Fibroblast of mammary gland (primary cell): ENCODE measurements at places on chromosomes 11 and 22.

GRCh38 chr22:40855979-40856512 lies 393 bp downstream of the ST13 start:
- DNase-seq, result peak; percentile 24

DNA sequence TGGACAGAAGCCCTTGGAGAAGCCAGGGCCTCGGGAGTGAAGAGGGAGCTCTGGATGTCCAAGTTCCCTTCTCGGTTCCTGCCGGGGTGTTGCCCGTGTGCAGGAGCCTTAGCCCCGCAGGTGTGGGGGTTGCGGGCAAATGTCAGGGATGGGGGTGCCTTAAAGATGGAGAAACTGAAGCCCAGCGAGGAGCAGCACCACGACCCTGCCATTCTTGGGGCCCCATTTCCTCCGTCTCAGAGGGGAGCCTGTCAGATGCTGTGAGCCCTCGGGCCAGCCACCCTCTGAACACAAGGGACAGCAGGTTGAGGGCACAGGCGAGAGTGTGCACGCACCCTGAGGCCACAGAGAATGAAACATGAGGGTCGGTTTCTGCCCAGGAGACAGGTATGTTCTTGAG lies 6.3 kb downstream of the OSBPL5 start:
- no peak for DNase-seq

DNA sequence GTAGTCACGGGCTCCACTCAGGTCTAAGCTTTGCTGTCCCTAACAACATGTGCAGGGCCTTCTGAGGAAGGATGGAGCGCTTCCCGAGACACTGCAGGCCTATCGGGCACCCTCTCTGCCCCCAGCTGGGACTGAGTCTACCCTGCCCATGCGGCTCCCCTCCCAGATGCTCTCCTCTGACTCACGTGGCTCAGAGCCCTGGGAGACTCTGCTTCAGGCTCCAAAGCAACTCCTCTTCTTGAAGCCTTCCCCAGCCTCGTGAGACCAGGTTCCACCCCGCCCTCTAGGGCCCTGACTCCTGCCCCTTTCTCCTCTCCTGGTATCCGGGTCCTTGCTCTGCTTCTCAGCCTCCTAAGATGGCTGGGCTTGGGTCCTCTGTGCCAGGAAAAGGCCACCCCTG lies 28.4 kb upstream of the ARFGAP3 start:
- peak; percentile 50 for DNase-seq

DNA sequence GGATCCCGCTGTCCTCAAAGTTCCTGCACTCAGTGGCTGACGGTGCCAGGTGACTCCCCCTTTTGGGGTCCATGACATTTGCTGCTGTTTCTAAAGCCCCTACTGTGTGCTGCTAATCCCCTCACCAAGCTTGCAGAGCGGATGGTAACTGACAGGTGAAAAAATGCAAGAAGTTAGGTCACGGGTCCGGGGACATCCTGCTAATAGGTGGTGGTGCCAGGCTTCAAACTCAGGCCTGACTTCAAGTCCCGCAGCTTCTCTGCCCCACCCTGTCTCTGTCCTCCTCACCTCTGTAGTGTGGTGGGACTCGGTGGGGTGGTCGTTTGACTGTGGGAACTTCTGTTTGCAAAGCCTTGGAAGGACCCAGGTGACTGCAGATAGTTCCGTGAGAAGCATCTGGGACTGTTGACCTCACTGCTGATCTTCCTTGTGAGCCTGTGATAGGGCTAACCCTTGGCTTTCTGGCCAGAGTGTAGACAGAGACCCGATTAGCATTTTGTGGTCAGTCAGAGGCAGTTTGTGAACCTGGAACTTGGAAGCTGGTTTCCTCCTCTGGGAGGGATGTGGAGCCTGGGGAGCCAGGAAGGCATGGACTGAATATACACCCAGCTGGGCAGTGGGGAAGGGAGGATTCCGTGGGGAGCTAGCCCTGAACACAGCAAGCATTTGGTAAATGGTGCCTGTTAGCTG lies 115.4 kb upstream of the OR4B1 start:
- no peak for DNase-seq

- no peak for DNase-seq
Measured at GRCh38 chr11:78281511-78281910, 92.8 kb downstream of the USP35 start.

DNA sequence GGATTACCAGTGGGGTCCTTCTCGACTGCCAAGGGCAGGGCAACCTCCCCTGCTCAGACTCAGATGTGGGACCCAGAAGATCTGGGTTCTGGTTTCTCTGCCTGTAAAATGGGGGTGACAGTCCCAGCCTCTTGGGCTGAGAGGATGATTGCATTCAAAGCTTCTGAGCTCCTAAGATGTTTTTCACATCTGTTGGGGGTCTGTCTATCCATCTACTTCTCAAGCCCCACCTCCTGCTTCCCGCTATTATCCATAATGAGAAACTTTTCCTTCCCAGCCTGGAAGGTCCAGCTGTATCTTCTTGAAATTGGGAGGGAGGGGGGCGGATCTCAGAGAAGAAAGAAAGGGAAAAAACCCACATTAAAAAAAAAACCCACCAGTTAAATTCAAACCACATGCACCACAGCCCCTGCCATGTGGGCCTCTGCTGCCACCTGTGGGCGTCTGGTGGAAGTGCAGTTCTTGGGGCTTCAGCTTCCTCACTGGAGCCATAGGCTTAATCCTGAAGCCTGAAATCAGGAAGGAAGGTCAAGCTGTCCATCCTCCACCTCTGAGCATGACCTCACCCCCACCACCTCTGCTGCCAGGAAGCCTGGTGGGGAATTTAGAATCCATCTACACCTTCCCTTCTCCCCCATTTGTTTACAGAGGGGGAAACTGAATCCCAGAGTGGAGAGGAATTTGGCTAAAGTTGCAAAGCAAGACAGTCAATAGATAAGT lies 27.3 kb downstream of the ARHGEF17 start:
- DNase-seq, result peak; percentile 84

DNA sequence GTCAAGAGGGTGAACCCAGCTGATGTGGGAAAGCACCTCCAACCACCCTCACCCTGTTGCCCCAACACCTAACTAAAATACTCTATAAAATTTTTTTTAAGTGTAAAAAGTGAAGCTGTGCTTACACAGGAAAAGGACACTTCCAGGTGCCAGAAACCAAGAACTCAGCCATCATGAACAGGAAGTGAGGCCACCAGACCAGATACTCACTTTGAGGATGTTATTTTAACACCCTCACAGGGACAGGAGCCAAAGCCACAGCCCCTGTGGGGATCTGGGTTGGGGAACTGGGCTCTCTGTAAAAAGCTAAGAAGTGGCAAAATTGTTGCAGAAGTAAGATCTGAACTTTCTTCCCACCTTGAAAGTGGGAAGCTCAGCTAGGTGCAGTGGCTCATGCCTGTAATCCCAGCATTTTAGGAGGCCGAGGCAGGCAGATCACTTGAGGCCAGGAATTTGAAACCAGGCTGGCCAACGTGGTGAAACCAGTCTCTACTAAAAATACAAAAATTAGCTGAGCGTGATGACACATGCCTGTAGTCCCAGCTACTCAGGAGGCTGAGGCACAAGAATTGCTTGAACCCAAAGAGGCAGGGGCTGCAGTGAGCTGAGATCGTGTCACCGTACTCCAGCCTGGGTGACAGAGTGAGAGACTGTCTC lies 3.8 kb downstream of the RSPH14 start:
- DNase-seq, result peak; percentile 15

GRCh38 chr22:21866833-21867527 lies 465 bp downstream of the MAPK1 start:
- no peak for DNase-seq

GRCh38 chr11:15195454-15196200 lies 80.9 kb downstream of the INSC start:
- DNase-seq, result no peak

DNA sequence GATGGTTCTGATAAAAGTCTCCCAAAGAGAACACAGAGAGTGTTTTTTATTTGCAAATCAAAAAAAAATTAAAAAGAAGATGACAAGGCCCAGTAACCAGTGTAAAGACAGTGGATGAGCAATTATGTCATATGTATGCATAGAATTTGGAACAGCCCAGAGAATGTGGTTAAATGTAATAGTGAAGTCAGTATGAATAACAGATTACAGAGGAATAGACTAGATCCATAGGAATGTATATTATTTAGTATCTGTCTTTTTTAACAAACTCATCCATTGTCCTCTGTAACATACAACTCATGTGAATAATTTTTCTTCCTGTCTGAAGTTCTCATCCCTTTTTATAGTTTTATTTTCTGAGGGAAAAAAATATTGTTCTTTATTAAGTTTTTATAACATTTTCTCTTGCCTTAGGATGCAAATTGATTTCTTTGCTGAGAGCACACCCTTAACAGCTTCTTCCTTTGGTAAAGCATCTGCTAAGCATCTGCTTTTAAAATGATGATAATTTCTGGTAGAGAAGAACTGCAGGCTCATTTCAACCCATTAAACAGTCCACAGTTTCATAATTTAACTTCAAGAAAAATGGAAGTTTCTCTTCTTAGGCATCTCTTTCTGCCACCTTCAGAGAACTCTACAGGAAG lies 266.5 kb upstream of the MTNR1B start:
- DNase-seq, result peak; percentile 70

DNA sequence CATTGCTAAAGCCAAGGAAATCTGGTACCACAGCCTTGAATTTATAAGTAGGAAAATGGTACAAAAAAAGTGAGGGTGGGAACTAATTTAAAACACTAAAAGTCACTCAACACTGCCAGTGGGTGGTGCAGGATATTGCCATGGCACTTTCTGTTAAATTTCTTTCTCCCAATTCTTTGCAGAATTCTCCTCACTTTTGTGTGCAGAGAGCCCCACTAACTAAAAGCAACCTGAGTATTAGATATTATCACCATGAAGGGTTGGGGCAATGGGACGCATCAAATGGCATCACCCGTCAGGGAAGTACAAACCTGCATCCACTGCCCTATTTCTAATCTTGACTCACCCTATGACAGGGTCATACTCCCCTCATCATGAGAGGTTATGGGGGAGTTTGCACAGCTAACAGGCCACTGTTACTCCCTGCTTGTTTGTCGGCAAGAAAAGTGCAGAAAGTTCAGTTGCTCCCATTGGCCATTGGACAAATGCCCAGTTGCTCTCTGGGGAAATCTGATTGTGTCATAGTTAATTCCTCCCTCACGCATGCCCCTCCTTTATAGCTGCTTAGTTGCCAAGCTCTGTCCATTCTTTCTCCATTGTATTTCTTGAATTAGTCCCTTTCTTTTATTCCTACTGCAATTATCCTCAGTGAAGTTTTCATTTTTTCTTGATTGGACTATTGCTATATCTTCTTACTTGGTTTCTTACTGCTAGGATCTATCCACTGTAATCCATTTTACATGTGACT lies 93.8 kb upstream of the BLID start:
- DNase-seq, result peak; percentile 95

DNA sequence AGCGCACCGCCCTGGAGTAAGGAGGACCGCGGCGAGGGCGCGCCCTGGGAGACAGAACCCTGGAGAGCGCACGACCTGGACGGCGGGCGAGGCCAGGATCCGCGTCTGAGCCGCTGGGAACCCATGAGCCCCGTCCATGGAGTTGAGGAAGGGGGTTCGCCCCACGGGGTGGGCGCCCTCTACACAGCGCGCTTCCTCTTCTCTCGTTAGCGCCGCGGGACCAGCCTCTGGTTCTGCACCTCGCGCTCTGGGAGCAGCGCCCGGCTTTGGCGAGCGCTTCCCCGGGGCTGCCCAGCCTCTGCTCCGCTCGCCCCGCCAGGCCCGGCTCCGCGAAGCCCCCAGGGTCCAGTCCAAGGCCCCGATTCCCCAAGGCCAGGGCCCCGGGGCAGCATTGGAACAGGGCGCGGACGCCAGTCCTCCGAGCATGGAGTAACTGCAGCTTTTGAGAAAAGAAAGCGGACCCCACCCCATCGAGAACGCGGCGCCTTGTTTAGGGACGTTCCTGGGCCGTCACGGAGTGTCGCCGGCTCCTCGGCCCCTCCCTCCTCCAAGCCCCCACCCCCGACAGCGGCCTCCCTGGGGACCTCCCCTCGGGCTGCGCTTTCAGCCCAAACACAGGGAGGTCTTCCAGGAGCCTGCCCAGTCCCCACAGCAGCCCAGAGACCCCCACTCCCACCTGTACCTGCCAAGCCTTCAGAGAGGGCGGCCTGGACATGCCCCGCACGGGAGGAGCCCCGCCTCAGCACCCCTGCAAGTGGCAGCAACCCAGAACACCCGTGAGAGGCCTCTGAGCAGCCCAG lies 56.2 kb downstream of the BRD1 start:
- DNase-seq, result no peak

DNA sequence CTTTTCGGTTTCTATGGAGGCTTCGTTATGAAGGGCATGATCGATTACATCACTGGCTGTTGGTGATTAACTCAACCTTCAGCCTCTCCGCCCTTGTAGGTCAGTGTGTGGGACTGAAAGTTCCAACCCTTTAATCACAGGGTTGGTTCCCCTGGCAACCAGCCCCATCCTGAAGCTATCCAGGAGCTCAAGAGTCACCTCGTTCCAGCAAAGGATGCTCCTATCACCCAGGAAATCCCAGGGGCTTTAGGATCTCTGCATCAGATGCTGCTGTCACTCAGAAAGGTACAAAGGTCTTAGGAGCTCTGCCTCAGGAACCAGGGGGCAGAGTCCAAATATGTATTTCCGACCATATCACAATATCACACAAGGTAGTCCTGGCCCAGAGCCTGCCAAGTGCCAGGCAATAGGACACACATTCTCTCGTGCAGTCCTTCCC lies 123.5 kb upstream of the PARVA start:
- no peak for DNase-seq

- no peak for DNase-seq
Measured at GRCh38 chr22:24386937-24387471, 40.4 kb upstream of the ADORA2A start.

DNA sequence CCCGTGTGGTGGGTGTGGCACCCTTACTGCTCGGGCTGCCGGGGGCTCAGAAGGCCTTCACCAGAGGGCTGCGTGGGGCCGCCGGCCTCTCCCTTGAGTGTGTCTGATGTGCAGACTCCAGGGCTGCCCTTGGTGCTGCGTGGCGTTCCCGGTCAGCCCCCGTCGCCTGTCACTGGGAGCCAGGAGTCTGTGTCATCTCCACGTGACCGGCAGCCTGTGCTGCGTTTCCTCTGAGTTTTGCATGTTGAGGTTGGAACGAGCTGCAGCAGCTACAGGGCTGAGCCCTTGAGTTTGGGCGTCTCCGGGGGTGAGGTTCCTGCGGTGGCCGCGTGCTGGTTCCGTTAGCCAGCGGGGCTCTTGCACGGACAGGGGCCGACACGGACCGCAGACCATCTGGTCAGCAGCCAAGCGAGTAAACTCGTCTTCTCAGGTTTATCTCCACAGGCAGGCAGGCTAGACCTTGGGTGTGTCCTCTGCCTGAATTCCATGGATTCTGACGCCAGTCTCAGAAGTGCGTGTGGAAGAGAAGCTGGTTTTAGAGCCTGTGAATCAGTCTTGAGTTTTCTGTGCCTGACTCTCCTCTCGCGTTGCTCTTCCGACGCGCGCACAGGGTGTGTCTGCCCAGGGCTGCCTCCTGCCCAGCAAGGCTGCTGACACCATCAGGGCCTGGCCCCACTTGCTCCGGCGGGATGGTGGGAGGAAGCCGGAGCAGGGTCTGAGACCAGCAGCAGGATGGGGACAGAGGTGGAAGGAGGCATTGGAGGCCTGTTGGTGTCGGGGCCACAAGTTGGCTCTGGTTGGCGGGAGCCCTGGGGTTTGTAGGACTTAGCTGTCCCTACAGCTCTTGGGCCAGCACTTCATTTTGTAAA lies 10.5 kb downstream of the PTDSS2 start:
- no peak for DNase-seq
